ENCODE measurements at places on chromosomes 12 and 14.

DNA sequence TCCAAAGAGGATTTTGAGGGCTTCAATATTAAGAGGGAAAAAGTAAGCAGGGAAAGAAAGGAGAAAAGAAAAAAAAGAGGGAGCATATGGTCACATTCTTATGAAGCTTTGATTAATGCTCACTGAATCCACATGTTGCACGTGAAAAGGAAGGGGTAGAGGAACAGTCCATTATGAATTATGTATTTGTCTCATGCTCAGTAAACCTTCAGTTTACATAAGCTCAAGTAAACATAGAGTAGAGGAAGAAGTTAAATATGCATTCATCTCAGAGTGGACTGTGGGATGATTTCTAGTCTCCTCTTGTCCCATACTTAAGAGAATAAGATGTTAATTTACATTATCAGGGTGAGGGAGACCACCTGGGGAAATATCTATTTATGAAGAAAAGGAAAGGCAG is 334.5 kb downstream of the IPO8 start:
- DNase-seq: no peak

DNA sequence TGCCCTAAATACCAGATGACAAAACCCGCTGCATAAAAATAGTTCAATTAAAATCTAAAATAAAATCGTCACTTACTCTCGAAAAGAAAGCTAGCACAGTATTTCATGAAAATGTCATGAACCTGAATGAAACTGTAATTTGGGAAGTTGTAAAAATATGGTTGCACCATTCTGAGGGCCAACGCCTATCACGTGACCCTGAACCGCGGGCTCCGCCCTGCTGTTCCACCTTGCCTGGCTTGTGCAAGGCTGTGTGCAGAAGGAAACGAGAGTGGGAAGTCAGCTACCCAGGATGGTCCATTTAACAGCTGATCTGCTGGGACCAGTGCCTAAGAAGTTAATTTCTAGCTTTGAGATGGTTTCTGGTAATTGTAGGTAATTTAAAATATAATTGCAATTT is 91.7 kb upstream of the BMP4 start:
- DNase-seq: no peak

DNA sequence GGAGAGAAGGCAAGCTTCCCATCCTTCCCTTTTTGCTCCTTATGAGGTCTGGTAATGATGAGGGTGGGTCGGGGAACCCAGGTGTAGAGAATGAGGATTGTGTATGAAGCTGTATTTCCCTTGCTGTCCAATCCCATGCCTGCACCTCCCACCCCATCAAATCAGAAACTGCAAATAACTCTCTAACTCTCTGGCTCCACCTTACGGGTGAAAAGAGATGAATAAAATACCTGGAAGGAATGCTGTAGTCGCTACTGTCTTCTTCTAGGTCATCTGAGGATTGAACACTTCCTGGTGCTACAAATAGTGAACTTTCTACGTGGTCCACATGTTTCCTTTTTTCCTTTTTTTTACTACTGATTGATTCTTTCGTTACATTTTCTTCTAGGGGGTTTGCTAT is 38.9 kb upstream of the DICER1 start:
- no peak for DNase-seq

DNA sequence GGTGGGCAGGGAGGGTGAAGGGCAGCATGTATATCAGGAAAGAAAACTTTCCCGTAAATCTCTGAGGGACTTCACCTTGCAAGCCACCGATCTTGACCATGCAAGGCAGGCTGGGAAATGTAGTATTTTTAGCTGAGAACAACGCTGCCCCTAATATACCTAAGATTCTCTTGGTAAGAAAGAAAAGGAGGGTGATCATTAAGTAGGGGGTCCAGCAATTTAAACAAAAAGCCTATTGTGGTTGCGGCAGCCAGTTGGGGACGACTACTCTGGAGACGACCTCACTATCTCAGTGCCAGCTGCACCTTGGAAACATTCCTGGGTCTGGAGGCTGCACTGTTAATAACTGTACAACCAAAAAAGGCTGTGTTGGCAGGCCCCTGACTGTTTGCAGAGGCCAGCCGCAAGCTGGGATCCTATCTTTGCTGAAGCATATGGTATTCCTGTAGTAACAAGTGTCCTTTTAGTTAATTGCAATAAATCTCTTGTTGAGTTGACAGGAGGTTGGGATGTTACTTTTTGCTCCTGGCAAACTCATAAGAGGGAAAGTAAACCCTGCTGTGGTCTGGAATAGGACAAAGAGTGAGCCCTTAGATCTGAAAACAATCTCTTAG is 6.4 kb downstream of the APOLD1 start:
- no peak for DNase-seq

DNA sequence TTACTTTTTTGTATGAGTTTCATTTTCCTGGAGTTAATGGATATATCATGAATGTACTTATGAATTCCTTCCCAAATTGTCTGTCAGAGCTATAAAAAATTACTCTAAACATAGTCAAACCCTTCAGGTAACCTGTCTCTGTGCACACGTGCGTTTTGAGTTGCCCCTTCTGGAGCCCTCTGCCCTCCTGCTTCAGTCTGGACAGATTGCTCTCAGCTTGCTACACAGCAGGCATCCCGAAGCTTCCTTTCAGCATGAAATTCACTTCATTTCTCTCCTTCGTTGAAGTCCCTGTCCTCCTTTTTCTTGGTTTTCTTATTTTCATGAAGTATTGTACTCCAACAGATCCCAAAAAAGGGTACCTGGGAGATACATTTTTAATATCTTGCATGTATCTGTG is 47.3 kb downstream of the FNTB start:
- no peak for DNase-seq

DNA sequence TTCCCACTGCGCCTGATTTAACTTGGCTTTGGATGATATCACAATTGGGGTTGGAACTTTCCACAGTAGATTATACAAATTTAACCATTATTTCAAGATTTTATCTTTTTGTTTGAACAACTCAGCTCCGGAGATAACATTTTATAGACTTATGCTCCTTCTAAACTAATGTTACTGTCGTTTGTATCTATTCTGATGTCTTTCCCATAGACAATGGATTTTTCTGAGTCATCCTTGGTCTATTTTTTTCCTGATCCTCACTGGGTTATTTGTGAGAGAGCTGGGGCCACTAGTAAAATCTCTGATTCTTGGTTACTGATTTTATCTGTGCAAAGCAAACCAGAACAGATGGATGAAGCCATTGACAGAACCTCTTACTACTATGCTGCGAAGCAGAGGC is 175.1 kb downstream of the SLC38A4 start:
- no peak for DNase-seq

DNA sequence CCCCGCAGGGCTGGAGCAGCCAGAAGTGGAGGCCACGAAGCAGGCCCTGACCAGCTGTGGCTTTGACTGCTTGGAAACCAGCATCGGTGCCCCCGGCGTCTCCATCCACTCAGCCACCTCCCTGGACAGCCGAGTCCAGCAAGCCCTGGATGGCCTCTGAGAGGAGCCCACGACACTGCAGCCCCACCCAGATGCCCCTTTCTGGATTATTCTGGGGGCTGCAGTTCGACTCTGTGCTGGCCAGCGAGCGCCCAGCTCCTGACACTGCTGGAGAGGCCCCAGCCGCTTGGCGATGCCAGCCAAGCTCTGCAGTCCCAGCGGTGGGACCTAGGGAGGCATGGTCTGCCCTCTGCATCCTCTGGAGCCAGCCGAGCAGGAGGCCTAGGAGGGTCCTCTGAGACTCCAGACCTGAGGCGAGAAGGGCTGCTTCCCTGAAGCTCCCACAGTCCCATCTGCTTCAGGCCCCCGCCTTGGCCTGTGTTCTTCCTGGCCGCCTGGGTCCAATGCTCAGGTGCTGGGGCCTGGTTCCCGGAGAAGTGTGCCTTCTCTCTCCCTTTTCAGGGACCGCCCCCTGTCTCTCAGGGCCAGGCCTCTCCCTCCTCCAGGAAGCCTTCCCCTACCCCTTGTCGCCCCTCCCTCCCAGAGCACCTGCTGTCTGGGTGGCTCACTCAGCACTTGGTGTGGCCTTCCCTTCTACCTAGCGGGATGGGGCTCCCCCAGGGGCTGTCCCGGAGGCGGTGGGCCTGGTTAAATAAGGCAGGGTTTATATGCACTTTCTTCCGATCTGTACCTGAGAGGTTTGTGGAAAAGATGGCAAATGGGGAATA is 23.0 kb downstream of the MVK start:
- no peak for DNase-seq

- no peak for DNase-seq
These were observed 256.6 kb downstream of the PRKD1 start for GRCh38 chr14:29671034-29671433.
